NCI-H1105 (cell line): ENCODE measurements at places on chromosomes 7 and 10.

GRCh38 chr10:31318382-31318853, 598 bp upstream of the ZEB1 start:
- no peak for DNase-seq

- DNase-seq: peak; percentile 63
Measured at GRCh38 chr7:128867842-128868623, 5.4 kb downstream of the ATP6V1F start.

GRCh38 chr7:47934831-47935230, 13.4 kb downstream of the PKD1L1 start:
- no peak for DNase-seq

DNA sequence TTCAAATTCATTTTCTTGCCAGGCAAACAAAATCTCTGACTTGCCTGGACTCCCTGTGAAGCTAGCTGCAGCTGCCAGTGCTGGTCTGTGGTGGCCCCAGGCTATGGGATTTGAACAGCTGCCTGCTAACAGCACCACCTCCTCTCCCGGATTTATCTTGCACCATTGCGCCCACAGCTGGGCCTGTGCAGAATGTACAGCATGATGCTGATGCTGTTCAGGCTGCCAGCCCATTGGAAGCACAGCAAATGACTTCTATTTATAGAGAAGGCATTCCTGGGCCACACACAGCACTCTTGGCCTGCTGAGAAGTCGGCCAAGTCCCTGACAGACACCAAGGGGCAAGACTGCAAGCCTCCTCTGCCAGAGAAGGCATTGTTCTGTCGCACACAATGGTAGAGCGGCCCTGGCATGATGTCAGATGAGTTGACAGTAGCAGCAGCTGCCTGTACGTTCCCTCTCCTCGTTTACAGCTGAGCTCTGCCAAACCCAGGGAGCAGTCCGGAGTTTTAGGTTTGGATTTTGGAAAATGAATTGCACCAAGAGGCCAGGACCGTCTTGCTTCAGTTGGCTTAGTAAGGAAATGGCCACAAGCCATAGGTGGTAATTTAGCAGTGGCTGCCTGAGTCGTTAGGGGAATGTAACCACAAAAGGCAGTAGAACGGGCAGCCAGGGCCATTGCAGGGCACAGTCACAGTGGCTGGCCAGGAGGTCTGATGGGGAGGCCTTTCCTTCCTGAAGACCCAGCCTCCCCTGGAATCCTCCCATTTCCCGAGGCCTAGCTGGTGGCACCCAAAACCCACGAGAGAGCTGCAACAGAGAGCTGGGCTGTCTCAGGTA, 38.5 kb downstream of the MTURN start:
- peak; percentile 87 for DNase-seq

- DNase-seq: no peak
Measured at GRCh38 chr7:139580435-139580834, 57.0 kb downstream of the CLEC2L start.

GRCh38 chr10:133390597-133391248, 3.2 kb upstream of the MTG1 start:
- DNase-seq: no peak

DNA sequence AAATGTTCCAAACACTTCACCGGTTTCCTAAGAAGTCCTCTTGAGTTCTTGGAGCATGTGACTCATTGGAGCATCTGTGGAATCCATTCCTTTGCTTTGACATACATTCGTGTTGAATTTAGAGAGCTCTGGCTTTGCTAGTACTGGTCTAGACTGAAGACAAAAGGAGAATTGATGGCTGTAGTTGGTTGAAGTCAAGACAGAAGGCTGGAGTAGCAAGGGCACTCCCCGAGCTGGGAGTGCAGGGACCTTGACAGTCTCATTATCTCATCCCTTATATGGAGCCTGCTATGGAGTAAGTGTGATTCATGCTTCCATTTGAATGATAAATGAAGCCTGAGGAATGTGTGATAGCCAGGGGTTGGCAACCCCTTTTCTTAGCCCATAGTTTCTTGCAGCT, 1249.1 kb downstream of the TYW1 start:
- no peak for DNase-seq

DNA sequence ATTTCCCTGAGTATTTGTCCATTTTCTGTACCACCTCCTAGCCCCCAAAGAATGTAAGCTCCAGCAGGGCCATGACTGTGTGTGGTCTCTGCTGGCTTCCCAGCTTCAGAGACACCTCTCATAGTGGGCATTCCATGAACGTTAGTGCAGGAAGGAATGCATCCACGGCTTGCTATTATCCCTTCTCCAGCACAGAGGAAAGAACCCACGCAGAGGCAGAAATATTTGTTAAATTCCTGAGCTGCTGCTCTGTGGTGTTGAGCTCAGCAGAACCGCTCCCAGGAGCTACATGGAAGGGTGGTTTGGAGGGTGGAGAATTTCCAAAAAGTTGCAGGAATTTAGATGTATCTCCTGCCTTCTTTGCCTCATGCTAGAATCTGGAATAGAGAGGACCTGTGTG, 275.2 kb downstream of the POU6F2 start:
- DNase-seq: no peak

GRCh38 chr10:21445163-21445562, 80.3 kb downstream of the SKIDA1 start:
- DNase-seq: no peak

DNA sequence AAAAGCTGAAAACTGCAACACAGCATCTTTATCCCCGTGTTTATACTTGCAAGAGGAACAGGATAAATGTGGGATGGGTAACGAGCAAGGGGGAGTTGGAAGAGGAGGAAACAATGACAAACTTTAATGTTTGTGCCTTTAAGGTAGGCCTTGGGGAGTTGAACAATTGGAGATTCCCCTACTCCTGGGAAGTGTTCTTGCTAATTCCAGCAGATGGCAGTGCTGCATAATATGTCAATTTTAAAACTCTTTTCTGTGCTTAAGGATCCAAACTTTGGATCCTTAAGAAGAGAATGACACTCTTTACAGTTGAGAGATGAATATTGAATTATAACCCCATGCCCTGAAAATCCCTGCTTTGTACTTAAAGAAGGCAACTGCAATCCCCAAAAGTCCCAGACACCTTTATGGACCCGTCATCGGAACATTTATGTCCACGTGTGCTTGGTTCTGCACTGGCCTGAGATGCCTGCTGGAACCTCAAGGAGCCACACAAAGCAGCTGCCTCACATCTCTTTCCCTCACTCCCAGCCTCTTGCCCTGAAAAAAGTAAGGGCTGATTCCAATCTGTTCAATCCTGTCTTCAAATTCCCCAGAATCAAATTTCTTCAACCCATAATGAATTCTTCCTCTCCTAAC, 12.0 kb downstream of the IFIT5 start:
- no peak for DNase-seq

GRCh38 chr7:138276891-138277290, 183.2 kb upstream of the TRIM24 start:
- no peak for DNase-seq

DNA sequence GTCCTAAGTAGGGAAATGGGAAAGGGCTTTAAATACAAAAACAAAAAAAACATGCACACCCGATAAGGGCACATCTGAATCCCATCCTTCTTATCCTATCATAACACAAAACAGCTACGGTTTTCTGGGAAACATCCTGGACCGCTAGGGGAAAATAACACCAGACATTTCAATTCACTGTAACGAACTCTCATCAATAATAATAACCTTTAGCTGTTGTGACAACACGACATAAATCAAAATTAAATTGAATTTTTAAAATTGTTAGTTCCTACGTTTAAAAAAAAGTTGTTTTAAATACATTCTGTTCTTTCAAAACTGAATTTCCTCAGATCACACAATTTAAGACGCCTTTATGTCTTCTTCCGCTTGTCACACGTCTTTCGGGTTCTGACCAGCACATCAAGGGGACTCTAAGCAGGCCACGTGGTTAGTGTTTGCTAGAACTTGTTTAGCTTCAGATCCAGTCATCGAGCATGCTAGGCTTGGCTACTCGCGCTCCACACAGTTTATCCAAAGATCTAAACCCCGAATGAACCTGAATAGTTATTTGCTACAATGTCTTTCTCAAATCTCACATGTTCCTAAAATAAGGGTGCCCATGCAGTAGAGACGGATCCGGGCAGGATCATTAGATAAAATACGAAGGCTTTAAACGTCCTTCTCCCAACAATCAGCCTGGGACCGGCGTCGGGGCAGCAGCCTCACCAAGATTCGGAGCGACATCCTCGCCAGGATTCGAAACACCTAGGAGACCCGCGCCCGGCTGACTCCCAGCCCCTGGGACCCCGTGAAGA, 839 bp downstream of the IKZF5 start:
- no peak for DNase-seq

DNA sequence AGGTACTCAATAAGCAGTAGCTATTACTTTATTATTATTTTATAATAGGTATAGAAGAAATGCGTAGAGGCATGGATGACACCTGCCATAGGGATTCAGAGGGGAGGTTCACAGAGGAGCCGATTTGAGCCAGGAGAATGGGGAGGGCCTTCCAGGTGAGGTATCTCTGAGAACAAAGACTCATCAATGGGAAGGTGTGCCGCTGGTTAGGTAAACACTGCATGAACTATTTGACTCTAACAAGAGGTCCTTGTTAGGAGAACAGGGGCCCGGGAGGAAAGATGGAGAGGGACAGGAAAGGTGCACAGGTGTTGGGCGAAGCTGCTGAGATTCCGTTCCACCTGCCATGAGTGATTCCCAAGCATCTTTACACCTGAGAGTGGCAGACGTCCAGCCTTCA, 41.8 kb upstream of the TMEM273 start:
- peak; percentile 37 for DNase-seq

DNA sequence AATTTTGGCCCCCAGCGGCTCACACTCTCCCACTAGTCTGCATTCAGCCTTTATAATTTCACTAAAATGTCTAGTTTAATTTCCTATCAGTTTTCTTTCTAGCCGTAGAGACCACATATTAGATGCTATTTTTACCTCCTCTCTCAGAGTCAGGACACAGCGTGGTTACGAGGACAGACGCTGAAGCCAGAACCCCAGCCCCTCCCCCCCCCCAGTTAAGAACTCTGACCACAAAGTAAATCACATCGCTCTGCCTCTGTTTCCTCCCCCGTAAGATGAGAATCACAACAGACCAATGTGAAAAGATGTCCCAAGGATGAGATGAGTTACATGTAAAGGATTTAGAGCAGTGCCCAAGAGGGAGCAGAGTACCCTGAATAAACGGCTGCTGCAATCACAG, 11.1 kb upstream of the TARP start:
- no peak for DNase-seq

GRCh38 chr10:59898125-59898835, 8.1 kb downstream of the CCDC6 start:
- no peak for DNase-seq

DNA sequence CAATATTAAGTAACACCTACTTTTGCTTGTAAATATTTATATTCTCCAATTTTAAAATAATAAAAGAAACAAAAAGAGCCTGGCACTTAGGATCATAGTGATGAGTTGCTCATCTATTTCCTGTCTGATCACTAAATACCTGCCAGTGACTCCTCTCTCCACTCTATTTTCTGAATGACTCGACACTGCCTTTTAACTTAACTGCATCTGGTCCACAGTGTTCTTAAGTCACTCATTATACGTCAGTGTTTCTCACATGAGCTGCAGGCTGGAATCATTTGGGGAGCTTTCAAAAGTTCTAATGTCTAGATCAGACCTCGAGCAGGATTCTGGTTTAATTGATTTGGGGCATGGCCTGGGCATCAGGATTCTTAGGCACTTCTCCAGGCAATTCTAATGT, 78.0 kb upstream of the AGBL3 start:
- DNase-seq: no peak

DNA sequence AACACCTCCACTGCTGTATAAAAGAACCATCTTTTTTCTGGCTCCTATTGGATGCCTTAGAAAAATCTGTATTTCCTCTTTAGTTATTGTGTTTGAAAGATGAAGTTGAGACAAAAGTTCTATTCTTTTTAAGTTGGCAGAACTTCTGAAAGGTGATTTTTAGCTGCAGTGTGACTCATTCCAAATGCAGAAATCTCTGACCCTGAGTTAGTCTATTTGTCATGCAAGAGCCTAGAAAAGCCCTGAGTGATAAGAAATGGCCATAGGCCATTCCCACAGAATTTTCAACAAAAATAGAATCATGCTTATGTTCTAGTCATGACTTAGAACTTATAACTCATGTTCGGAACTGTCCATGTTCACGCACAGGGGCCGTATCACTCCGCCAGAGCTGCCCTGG, 89.1 kb downstream of the EGFR start:
- DNase-seq: no peak

DNA sequence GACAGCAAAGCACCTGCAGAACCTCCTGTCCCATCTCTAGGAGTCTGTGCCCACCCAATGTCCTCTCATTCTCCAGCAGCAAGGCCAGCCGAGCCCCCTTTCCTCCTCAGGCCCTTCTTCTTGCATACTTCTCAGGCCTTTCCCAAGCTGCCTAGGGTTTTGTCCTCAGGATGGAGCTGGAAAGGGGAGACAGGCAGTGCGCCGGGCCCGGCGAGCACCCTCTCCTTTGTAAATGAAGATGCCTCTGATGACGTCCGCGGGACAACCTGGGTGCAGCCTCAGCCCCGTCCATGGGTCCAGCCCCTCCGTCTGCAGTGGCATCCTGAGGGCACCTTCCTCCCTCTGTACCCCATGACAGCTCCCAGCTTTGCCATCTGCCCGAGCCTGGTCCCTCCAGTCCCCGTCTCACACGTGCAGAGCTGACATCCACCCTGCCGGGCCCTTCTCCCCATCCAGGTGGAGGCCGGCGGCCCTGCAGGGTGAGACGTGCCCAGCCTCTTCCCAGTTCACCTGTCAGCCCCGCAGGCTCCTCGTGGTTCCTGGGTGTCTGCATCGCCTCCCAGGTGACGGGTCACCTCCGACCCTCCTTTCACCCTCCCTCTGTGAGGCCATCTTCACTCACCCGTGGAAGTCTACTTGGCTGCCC, 36.4 kb downstream of the JAKMIP3 start:
- no peak for DNase-seq

- DNase-seq: no peak
Measured at GRCh38 chr10:44362866-44363711, 21.8 kb downstream of the CXCL12 start.

GRCh38 chr10:16612115-16612980, 90.7 kb upstream of the C1QL3 start:
- no peak for DNase-seq

DNA sequence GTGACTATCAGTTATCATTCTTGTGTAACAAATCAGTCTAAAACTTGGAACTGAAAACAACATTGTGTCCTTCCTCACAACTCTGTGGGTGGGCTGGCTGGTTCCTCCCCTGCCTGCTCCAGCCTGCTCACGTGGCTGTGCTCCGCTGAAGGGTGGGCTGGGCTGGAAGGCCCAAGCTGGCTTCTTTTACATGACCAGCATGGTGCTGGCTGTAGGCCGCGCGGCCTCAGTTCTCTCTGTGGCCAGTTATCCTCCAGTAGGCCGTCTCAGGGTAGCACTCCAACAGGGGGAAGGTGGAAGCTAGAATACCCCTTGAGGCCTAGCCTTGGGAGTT, 11.3 kb downstream of the ADAMTS14 start:
- no peak for DNase-seq

GRCh38 chr10:5976512-5977470, 552 bp downstream of the IL15RA start:
- no peak for DNase-seq

DNA sequence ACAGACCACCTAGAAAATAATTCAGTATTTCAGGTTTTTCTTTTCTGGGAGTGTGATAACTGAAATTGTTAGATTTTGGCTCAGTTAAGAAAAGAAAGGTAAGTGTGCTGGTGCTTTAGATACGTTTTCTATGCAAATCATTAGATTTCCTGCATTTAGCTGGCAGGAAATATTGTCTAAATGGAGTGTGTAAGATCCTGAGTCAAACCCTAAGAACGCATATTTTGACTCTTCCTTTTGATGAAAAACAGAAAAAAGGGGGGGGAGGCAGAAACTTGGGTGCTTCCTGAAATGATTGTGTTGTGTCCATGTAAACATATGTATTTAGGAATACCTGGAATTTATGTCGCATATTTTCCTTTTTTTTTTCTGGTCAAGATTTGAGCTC, 1.2 kb downstream of the GRK5 start:
- no peak for DNase-seq
